HS-27A (cell line): ENCODE measurements at places on chromosomes 13 and 19.

DNA sequence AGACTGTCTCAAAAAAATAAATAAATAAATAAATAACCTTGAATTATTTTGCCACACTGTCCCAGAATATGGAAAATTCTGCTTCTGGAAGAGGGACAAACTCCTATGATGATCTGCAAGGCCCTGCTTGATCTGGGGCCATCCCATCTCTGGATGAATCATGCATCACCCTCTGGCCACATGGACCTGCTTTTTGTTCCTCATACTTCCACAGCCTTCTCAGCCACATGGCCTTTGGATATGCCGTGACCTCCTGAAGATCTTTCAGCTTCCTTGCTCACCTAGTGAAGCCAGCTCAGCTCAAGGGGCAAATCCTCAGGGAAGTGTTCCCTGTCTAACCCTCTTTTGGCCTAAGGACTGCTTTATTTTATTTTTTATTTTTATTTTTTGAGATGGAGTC is 10.3 kb downstream of the IER2 start:
- no peak for DNase-seq

DNA sequence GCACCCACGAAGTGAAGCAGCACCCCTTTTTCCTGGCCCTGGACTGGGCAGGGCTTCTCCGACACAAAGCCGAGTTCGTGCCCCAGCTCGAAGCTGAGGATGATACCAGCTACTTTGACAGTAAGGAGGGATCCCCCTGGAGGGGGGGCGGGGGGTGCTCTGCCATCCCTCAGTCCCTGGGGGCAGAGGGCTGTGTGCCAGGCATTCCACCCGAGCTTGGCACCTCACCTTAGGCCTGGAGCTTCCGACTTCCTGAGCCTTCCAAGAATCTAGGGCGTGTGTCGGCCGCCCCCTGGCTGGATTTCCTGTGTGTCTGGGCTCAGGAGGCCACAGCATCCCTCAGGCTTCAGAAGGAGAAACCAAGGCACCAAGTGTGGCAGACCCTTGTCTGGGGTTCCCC is 15.7 kb upstream of the PIK3R2 start:
- DNase-seq = no peak

- no peak for DNase-seq
Observed at GRCh38 chr13:83563499-83563898, 318.8 kb downstream of the SLITRK1 start.

DNA sequence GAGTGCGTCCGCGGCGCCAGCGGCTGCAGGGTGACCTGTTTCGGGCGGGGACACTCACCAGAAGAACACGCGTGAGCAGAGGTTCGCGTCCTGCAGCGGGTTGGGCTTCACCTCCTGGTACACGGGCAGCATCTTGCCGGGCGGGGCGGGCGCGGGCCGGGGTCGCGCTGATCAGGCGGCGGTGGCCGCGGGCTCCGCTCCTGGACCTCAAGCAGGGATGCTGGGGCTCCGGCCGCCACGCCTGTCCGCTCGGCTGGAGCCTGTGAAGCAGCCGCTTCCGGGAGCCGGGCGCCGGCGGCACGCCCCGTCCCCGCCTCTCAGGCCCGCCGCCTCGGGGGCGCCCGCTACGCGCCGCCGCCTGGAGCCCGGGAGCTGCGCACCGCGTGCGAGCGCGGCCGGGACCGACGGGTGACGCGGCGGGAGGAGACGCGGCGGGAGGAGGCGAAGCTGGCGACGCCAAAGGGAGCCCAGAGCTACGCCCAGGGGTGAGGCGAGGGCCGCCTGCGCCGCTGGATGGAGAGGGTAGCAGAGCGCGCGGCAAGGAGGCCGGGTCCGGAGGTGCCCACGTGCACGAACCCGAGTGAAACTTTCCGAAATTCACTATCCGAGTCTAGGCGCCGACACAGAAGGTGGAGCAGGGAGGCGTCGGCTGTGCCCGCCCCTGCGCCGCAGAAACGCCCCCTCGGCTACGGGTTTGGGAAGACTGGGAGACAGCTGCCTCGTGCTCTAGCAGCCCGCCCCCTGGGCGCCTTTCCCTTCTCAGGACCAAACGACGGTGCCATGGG is at the start of gene ABCC4:
Gene ABCC4, minus strand, starts transcription at position 269 of the 785 bp plus-strand sequence. Its CDS starts 137 bp downstream, at position 132.
- DNase-seq = peak; percentile 34

DNA sequence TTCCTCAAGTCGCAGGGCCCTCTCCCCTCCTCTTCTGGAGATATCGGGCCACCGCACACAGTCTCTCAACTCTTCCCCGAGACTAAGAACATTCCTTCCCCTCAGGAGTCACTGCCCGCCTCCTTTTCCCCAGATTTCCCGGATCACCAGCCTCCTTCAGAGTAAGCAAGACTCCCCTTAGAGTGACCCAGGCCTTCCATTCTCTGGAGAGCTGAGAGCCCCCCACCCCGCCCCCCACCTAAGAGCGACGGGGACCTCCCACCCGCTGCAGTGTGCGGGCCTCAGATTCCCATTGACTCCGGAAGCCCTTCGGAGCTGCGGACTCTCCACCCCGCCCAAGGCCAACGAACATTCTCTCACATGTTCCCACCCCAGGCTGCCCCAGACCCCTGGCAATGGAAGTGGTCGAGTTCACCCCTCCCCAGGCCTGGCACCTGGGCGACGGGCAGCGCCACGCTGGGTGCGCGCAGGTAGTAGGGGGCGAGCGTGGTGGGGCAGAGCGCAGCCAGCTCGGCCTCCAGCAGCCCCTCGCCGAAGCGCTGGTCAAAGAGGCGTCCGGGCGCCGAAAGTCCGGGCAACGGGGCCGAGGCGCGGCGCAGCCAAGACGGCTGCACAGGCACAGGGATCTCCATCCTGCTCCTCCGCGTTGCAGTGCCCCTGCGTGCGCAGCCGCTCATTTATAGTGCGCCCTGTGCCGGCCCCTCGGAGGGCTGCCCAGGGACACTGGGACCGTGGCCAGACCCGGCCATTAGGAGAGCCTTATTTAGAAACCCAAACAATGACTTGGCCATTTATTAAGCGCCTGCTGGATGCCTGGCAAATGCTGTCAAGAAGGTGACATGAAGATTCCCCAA is at the start of gene HSPB6:
Gene HSPB6, minus strand, starts transcription at position 653 of the 854 bp plus-strand sequence. Its CDS starts 21 bp downstream, at position 632.
- no peak for DNase-seq

GRCh38 chr13:47241446-47241845 is 344.6 kb upstream of the HTR2A start:
- no peak for DNase-seq

GRCh38 chr19:19447536-19448237 is 42.2 kb downstream of the GATAD2A start:
- no peak for DNase-seq

DNA sequence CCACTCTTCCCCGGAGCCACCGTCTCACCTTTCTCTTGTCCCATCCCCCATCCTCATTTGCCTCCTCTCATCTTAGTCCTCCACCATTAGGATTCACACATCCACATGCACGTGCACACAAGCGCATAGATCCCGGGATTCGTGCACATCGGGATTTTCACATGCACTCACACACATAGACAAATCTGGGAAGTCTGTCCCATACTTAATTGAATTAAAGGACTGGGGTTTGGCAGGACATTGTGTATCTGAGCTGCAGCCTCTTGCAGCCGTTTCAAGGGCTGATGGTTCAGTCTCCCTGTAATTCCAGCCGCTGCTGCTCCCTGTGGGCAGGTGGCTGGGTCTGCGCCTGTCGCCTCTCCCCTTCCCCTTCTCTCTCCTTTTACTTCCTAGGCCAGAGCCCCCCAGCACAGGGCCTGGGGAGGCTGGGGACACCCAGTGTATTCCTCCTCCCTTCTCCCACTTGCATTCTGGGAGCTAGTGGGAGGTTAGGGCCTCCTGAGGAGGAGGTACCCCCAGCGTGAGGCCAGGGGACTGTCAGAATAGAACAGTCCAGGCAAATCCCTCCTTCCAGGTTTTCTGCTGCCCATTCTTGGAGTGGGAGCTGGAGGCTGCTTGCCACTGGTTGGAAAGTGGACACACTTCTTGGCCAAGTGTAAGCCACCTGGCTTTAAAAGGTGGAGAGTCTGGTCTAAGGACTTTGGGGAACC is 43.6 kb downstream of the LYL1 start:
- DNase-seq = no peak
